ENCODE measurements at places on chromosomes 6 and 20.

- peak; percentile 67 for DNase-seq
- H3K4me3 ChIP-seq = no peak overlapping the region
- peak overlapping the region; percentile 63 for H3K27ac ChIP-seq
- H3K4me1 ChIP-seq = no peaks in the 10 kb centered on the region
- H3K36me3 ChIP-seq = no peaks in the 10 kb centered on the region
- H3K27me3 ChIP-seq = no peaks in the 10 kb centered on the region
Measured at GRCh38 chr20:22411627-22412450, 172.5 kb downstream of the FOXA2 start.

DNA sequence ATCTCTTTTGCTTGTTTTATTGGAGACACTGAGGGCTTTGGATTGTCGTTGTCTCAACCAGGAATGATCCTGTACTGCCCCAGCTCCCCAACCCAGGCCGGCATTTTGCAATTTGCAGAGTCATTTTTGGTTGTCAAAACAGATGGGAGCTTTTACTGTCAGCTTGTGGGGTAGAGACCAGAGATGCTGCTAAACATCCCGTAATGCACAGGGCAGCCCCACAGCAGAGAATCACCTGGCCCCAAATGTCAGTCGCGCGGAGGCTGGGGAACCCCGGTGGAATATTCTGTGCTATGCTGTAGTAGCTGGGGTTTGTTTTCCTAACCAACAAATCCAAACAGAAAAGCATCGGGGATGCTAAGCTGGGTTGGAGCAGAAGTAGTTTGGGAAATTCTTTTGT is 99.7 kb downstream of the TSHZ2 start:
- DNase-seq = no peak
- H3K4me3 ChIP-seq = no peak overlapping the region
- H3K36me3 ChIP-seq = no peaks in the 10 kb centered on the region
- no peaks in the 10 kb centered on the region for H3K27me3 ChIP-seq
- H3K27ac ChIP-seq = no peak overlapping the region

DNA sequence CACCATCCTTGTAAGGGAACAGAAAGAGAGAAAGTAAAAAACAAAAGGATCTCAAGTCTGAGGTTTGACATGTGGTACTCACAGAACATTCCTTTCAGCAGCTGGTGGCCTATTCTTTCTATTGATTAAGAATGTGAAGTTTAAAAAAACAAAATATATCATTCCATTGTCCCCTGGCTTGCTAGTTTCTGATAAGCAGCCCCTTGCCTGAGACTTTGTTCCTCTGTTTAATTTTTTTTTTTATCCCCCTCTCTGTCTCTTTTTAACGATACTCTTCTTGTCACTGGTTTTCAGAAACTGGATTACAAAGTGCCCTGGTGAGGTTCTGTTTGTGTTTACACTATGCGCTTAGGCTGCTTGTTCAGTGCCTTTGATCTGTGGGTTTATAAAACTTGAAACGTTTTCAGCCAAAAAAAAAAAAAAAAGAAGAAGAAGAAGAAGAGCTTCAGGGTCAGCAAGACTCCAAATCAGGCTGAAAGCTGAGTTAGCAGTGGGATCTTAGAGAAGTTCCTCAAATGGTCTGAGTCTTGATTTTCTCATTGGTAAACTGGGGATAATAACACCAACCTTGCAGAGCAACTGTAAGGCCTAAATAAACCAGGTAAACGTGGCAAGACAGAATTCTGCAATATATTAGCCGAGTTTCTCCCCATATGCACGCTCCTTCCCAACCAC is 45.1 kb upstream of the SLC22A23 start:
- no peaks in the 10 kb centered on the region for H3K27me3 ChIP-seq
- H3K4me3 ChIP-seq = no peak overlapping the region
- no peak overlapping the region for H3K27ac ChIP-seq
- no peaks in the 10 kb centered on the region for H3K36me3 ChIP-seq
- DNase-seq = no peak
- H3K4me1 ChIP-seq = no peaks in the 10 kb centered on the region

DNA sequence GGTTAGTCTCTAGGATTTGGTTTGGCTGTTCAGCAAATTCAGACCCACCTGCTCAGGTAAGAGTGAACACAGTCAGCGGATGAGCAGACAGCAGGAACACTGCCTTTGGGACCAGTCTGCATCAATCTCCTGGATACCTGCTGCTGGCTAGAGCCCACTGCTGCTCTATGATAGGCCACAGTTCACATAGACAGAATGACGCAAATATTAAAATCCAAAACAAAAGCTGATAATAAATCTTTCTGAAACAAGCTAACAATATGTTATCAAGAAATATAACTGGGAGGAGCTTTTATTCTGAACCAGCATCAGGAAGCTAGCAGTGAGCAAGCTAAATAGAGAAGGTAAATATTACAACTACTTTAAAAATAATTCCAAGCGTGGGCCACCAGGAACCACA is at the start of gene TAAR1:
Gene TAAR1, minus strand, starts transcription at position 101 of the 400 bp plus-strand sequence. CDS start 13,179 bp downstream, outside the sequence.
- no peak within 1 kb of the TSS for H3K4me3 ChIP-seq
- H3K4me1 ChIP-seq = no peaks in the 10 kb centered on the region
- no peaks in the 10 kb centered on the region for H3K27me3 ChIP-seq
- H3K27ac ChIP-seq = no peak within 1 kb of the TSS

DNA sequence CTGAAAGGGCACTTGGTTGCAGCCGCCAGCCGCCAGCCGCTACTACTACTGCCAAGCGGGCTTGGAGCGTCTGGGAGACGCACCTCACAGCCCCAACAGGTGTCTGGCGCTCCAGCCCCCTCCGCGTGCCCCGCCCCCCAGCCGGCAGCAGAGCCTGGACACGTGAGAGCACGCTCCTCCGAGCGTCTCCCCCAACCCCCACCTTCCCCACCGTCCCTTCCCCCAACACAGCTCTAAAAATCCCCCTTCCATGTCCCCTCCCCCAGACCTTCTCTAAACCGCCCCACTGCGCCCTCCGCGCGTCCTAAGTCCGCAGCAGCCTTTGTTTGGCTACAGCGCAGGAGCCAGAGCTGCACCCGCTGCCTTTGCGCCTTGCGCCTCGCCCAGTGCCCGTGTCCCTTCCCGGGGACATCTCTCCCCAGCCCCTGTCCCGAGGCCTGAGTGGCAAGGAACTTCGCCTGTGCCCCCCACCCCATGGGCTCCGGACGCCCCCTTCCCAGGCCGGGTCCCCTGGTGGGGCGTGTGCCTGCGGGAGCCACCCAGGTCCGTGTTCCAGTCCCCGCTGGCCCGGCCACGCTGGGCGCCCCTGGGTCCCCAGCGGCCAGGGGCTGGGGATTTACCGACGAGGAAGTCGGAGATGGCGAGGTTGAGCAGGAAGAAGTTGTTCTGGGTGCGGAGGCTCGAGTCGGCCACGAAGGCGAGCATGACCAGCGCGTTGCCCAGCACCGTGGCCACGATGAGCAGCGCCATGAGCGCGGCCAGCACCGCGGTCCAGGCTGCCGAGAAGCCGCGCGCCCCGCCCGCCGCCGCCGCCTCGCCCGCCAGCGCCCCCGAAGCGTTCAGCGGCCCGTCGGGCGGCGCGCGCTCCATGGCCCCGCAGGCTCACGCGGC is 732 bp downstream of the HRH3 start:
- no peaks in the 10 kb centered on the region for H3K36me3 ChIP-seq
- no peaks in the 10 kb centered on the region for H3K4me1 ChIP-seq
- no peaks in the 10 kb centered on the region for H3K27me3 ChIP-seq

- no peak for DNase-seq
- no peak overlapping the region for H3K4me3 ChIP-seq
- no peaks in the 10 kb centered on the region for H3K4me1 ChIP-seq
- no peaks in the 10 kb centered on the region for H3K27me3 ChIP-seq
Measured at GRCh38 chr6:16278048-16278724, 39.8 kb downstream of the GMPR start.

- no peaks in the 10 kb centered on the region for H3K27me3 ChIP-seq
- H3K4me3 ChIP-seq = no peak overlapping the region
- DNase-seq = no peak
- H3K36me3 ChIP-seq = no peaks in the 10 kb centered on the region
Measured at GRCh38 chr6:144294016-144294415, 8.9 kb downstream of the UTRN start.

DNA sequence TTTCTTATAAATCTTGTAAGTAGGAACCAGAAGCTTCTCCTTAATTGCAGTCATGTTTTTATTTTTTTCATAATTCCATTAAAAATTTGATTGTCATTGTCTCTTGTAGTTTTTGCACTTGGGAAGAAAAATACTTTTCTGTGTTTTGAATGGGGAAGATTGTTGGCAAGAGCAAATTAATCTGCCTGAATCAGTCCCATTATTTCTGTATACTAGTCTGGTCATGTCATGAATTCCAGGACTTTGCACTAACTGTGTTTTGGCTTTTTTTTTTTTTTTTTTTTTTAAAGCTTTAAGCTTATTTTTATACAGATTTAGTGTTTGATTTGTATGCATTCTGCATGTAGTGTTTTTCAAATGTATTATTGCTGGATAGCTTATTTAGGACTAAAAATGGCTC is 47.6 kb downstream of the RALGAPB start:
- no peak for DNase-seq
- no peaks in the 10 kb centered on the region for H3K36me3 ChIP-seq
- H3K4me1 ChIP-seq = no peaks in the 10 kb centered on the region

DNA sequence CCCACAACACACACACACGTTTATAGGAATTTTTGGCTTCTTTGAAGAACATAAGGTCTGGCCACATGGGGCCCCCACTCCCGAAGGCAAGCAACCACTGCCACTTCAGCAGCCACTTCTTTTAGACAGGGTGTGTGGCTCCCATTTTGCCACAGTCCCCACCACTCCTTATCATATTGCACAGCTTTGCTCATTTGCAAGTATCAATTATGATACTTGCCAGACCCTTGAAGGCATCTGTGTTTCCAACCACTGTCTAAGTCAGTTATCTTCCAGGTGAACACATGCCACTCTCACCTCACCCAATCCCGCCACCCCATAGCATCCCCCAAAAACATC is 73.1 kb downstream of the NOL4L start:
- peaks cover 33% of the 10 kb centered on the region for H3K4me1 ChIP-seq
- no peaks in the 10 kb centered on the region for H3K36me3 ChIP-seq
- H3K27ac ChIP-seq = no peak overlapping the region

All from right lobe of liver (tissue), 6 donors.